GM12892 (cell line): ENCODE measurements at places on chromosomes 7 and 10.

GRCh38 chr10:28480628-28480965, 52.3 kb upstream of the WAC start:
- DNase-seq, result no peak

GRCh38 chr7:9204571-9204970, 771.2 kb downstream of the NXPH1 start:
- no peak for DNase-seq

GRCh38 chr7:103995554-103995953, 6.1 kb upstream of the RELN start:
- no peak for DNase-seq

DNA sequence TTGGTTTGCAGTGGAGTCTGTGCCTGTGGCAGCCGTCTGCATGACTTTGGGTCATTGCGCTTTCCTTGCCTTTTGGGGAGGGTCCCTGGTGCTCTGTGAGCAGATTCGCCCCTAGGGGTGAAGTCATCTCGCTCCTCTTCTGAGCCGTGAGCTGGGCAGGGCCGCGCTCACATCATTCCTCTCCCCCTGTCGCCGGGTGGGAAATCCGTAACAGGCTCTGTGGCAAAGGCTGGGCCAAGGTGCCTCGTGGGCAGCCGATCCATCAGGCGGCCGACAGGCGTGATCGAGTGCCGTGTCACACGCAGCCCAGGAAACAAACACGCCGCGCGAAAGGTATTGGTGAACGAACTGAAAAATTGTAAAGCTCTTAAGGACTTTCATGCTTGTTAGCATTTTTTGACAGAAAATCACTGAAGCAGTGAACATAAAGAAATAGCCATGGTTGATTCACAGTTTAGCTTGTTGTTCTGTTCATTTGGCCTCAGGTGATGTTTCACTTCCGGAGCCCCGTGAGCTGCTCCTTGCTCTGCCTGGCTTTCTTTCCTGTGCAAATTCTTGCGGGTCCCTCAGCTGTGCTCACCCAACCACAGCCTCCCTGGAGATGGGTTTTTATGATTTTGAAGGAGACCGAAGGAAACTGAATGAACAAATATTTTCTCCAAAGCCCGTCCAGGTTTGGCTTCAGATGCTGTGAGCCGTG, 122.1 kb downstream of the NKX6-2 start:
- DNase-seq, result no peak

DNA sequence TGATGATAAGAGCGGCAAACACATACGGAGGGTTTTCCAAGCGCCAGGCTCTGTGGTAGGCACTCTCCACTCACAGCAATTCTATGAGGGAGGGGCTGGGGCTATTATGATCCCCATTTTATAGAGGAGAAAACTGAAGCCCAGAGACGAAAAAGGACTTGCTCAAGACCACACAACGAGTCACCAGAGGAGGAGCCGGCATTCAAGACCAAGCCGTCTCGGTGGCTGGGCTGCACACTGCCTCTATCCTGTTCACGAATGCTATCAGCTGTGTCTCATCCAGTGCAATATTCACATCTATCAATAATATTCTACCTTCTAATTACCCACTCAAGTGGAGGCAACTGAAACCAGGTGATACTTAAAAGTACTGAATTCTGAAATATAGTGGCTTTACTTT, 67.8 kb upstream of the NMT2 start:
- DNase-seq, result no peak

- no peak for DNase-seq
Observed at GRCh38 chr10:43946445-43946844, 297.8 kb upstream of the ZNF32 start.

- DNase-seq, result no peak
Observed at GRCh38 chr7:31933481-31933880, 136.7 kb downstream of the PDE1C start.

DNA sequence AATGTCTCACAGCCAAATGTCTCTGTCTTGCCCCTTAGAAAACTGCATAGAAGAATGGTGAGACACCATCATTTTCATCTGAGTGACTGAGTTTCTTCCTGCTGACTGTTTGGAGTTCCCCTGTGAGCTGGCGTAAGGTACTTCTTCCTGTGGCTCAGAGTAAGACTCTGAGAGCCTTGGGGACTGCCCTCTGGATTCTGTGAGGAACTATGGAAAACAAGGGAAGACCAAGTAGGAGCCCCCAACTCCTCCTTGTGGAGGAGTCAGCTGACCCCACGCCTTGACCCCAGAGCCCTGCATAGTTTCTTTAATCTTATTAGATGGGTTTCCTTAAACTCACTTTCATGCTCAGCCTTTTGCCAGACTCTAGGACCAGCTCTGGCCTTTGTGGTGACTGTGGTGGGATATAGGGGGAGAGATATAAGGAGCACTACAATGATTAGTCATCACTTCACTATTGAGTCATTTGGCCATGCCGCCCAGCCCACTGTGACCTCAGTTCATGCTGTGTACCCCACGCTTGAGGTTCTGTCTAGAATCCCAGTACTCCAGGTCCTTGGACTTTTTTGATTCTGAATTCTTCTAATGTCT, 51.8 kb upstream of the FAM133B start:
- no peak for DNase-seq
